ENCODE measurements at places on chromosomes 5 and 9. TPM values are rescaled to one million over a fixed set of nuclear protein-coding genes. Genes with fewer than 3 reads are reported as not detected.

GRCh38 chr5:79202076-79202475, 33.9 kb upstream of the JMY start:
- no peak for DNase-seq

GRCh38 chr9:73896061-73896460, 601.1 kb upstream of the RORB start:
- DNase-seq: no peak

DNA sequence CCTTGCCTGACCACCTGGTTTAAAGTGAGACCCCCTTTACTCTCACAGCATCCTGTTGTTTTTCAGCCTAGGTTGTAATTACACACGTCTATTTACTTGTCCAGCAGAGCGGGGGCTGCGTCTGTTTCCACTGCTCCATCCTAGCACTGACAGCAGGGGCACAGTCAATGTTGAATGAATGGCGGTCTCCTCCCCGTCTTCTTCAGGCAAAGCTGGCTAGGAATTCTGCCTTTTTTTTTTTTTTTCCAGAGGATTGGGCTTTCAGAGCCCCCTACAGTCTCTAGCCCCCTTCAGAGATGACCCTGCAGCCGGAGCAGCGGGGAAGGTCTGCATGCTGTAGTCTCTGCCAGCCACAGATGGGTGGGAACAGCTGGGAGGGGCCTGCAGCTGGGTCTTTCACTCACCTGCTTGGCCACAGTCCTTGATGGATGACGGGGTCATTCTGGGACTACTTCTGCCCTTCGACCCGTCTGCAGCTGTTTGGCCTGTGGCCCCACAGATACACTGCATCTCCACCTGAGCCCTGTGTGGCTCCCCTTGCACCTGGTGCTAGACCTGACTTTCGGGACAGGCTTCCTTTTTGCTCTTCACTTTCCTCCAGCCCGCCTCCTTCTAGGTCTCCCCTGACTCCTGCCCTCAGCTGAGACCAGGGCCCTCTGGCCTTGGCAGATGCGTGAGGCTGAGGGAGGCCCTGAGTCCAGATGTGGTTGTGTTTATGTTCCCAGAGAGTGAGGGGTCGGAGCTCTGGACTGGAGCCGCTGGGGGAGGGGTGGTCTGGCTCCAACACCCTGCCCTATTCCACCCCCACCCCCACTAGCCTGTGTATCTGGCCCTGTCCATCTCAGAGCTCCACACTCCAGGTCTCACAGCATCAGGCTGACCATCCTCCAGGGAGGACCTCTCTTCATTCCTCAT, 8.0 kb downstream of the PITX1 start:
- DNase-seq: no peak

DNA sequence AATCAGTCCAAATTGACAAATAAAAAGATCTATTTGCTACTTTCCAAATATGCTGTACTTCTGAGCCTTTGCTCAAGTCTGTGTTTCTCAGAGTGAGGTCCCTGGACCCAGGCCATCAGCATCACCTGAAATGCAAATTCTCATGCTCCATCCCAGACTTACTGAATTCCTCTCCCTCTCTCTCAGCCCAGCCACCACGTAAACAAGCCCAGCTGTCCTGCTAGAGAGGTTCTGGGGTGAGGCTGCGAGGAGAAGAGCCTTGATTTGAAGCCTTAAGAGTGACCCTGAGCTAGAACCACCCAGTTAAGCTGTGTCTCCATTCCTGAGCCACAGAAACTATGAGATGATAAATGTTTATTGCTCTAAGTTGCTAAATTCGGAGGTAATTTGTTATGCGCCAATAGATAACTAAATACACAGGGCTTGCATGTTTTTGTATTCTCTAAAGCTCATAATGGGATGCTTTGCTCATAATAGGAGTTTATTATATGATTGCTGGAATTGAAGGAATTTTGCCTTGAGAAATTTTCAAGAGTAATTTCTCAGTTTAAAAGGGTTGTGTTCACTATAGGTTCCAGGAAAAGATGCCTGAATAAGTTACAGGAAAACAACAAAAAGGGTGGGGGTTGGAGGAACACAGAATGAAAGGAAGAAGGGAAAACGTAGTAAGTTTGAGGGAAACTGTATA, 98.9 kb upstream of the SPATA31D4 start:
- no peak for DNase-seq

- DNase-seq: no peak
Observed at GRCh38 chr9:38700695-38701094, 19.2 kb downstream of the FAM240B start.

NAIP gene
- total RNA-seq: 4.9 TPM

LCN9 gene
- total RNA-seq: not detected

COL5A1 gene
- total RNA-seq: 0.34 TPM

PCDHA3 gene
- total RNA-seq: not detected

ZNF169 gene
- total RNA-seq: 5.5 TPM

LCN6 gene
- total RNA-seq: not detected
